Testis (tissue), 5 donors: ENCODE measurements at places on chromosomes 13 and 19. TPM values are rescaled to one million over a fixed set of nuclear protein-coding genes. Genes with fewer than 3 reads are reported as not detected.

DNA sequence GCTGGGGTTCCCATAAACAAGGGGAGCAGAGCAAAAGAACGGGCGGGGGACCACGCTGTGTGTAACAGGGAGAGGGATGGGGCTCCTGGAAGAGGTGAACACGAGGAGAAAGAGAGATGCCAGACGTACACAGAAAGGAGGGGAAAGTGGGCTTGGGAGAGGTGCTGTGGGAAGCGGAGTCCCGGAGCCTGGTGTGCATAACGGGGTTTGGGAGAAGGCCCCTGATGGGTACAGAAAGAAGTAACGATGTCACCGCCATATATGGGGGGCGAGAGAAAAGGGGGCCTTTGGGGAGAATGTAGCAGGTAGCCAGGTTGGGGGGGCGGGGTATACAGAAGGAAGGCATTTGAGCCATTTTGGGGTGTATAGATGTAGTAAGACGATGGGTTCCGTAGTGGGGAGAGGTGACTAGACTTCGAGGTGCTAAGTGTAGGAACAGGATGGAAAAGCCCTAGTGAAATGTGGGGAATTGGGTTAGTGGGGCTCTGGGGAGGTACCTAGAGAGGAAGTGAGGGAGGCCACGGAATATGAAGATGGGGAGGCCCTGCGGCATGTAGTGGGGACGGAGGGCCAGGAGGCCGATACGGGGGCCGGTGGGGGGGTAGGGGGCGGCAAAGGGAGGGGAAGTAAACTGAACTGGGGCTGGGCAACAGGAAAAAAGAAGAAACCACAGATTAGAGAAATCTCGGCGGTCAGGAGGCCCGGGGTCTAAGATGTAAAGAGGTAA lies 787 bp downstream of the ZNF580 start:
- DNase-seq = no peak

LHB gene
- 5.5 TPM for total RNA-seq

DNA sequence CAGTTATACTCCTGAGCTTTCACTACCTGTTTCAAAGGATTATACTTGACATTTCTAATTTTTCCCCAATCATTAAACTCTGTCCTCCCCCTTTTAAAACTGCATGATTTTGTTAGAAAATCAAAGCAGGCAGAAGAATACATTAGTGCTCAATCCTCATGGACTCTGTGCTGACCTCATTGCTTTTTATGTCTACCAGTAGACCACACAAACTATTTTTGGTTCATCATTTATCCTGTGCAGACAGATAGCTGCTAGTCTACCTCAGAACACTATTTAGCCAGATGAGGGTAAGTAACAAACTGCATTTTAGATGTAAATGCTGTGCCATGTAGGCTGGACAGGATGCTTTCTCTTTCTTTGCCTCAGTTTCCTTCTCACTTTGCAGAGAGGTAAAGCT lies 235.9 kb downstream of the DCT start:
- DNase-seq = no peak

DNA sequence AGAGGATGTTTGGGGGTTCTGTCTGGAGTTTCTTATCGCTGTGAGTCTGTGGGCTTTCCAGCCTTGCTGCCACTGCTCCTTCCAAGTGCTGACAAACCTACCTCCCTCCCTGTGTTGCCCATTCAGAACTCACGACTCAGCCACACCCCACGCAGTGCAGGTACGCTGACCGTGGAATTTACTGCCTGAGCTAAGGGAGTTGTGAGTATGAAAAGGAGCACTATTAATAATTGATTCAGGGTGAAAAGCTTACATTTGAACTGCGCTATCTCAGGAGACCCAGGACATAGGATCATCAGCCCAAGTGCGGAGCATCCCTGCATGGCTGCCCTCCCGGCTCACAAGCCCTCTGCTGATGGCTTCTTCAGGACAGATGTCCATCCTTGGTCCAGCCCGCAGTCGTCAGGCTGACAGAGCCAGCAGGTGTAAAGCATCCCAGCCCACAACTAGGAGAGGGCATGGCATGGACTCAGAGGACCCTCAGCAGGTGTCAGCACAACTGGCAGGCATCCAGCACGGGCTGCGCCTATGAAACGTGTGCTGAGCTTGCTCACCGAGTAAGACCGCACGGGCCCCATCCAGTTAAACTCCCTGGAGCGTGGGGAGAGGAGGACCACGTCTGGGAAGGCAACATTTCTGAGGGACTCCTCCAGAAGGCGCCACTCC lies 244.0 kb downstream of the COL4A1 start:
- no peak for DNase-seq

DNA sequence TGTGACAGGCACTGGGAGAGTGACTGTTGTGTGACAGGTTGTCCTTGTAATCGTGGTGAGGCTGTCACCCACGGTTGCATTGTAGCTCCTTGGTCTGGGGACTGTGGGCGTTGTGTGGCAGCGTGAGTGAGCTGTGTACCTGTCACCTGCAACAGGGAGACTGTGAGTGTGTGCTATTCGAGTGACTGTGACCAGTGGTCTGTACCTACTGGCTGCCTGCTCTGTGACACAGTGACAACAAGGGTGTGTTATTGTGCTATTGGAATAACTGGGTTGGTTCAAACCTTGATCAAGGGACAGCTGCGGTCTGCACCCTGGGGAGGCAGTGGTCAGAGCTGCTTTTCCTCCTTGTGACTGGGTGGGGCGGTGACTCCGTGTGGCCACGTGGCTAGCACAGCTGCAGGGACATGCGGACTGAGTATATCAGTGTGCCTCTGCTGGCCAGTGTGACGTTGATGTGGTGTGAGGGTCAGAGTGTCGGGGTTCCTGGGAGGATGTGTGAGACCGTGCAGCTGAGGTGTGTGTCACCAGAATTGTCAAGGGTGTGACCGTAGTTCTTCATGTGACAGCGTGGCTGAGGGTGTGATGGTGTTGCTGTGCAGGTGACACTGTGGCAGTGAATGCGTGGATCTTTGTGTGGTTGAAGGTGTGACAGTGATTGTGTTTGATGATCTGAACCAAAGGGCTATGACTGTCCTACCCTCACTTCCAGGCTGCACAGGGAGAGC lies 10.1 kb upstream of the NFIX start:
- DNase-seq = peak; percentile 65

- no peak for DNase-seq
These were observed 5.5 kb downstream of the NR2F6 start for GRCh38 chr19:17240062-17240752.

DNA sequence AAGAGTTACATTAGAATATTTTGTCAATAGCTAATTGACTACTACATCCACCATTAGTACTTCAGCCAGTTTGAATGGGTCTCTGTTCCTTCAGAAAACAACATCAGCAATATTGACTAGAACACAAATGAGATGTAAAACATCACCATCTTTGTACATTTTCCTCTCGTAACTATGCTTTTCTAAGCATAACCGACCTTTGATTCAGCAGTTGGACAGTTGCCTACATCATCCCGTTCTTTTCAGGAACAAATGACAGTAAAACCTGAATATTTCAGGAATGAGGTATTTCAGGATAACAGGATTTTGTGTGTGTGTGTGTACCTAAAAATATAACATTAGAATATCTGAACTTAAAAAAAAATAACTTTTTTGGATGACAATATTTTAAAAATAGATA lies 60.9 kb downstream of the STARD13 start:
- DNase-seq = no peak

- DNase-seq = no peak
These were observed 22.5 kb downstream of the NKPD1 start for GRCh38 chr19:45138303-45138751.

GRCh38 chr19:8457209-8457608 lies 12.4 kb downstream of the HNRNPM start:
- no peak for DNase-seq

SULT2A1 gene
- 0.24 TPM for total RNA-seq

- no peak for DNase-seq
These were observed 60.0 kb upstream of the SPRY2 start for GRCh38 chr13:80400865-80401426.

DNA sequence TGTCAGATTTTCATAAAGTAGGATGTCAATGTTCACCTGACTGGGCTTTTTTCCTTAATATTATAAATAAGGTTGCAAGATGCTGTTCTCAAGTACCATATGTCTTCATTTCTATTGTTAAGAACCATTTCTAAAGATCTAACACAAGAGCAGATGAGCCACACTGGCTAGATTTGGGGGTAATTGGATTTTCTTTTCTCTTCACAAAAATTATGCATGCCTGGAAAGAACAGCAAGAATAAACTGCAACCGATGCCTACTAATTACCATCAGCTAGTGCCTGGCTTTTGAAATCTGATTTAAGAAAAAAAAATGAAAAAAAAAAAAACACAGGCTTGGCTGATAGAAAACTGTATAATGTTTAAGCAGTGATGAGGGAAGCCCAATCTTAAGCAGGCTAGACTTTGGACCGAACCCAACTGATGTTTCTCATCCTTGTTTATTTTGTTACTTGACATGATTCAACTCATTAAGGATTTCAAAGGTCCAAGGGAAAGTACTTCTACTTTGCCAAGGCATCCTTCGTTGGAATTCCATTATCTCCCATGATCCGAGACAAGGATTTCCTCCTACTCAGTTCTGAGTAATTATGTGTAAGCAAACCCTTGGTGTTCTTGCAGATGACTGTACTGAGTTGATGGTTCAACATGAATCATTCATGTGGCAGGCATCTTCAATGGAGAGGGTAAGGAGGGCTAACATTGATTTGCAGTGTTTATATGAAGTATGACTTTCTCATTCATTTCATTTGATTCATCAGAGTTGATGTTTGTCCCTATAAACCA lies 300.5 kb downstream of the SPRY2 start:
- DNase-seq = no peak

- no peak for DNase-seq
These were observed 154.3 kb upstream of the VSTM2B start for GRCh38 chr19:29371251-29372090.

DNA sequence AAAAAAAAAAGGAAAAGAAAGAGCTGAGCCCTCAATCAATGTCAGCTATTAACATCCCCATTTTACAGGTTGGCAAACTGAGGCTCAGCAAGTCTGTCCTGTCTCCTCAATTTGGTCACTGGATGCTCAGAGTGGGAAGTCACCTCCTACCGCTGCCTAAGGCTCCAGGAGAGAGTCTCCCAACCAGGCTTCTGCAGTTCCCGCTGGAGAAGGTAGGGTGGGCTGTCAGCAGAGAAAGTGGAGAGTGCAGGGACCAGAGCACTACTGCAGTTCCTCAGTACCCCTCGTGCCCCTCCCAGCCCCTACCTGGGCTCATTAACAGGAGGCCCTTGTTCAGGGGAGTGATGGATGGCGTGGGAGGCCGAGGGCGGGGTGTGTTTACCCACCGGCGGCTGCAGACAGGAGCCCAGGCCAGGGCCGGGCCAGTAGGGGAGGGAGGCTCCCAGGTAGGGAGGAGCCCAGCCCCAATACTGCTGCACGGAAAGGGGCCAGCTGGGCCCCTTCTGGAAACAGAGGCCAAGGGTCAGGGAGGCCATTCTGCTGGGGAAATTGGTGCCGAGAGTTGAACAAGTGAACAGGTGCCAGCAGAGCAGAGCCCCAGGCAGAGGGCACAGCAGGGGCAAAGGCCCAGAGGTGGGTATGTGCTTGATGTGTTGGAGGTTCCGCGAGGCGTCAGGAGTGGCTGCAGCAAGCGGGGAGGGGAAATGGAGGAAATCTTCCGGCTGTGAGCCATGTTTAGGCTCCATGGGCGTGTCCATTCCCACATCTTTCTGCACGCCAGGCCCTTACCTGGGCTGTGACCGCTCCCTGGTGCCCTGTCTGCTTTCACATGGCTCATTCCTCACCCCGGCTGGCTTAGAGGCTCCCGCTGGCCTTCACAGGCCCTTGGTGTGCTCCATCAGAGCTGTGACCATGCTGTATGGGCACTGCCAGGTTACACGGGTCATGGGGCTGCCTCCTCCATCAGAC lies 7.6 kb upstream of the COMP start:
- no peak for DNase-seq

ARID3A gene
- 26.5 TPM for total RNA-seq

- no peak for DNase-seq
These were observed 606.9 kb downstream of the PCDH9 start for GRCh38 chr13:66623129-66623820.

C2CD4C gene
- total RNA-seq = 5.4 TPM

- DNase-seq = peak; percentile 41
These were observed 490 bp downstream of the ITPKC start for GRCh38 chr19:40717325-40717879.

TEX30 gene
- 80.1 TPM for total RNA-seq

KLF16 gene
- total RNA-seq = 26.5 TPM

- DNase-seq = no peak
These were observed 34.4 kb downstream of the NUP58 start for GRCh38 chr13:25335856-25336255.
